ENCODE measurements at places on chromosomes 13 and 19.

GRCh38 chr13:78709028-78709427, 50.1 kb upstream of the OBI1 start:
- DNase-seq: no peak

DNA sequence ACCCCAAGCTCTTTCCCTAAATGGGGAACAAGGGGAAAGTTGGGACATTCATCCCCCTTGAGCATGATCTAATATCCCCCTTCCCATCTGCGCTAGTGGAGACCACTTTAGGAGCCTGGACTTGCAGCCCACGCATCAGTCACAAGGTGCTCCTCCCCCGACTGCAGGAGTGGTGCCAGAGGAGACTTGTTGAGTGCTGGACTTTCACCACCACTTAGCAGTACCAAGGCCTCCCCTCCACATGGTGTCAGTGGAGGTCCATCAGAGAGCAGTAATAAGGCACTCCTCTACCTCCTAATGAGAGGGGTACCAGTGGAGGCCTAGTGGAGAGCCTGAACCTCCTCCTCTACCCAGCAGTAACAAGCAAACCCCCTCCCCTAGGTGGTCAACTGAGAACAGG, 22.5 kb downstream of the CAB39L start:
- no peak for DNase-seq

DNA sequence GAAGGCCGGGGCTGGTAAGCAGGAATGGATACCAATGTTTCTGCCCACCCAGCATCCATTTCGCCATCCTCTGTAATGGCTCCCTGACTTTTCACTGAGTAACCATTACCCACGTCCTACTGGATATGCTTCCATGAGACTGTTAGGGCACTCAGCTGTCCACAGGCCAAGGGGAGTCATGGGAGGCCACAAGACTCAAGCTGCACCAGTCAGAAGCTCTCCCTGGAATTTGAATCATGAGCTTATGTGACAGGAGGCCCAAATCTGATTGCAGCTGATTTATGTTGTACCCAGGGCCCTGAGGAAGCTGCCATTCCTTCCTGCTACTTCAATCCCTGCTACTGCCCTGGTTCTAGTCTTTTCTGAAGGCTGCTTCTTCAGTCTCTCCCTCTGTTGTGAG, 28.3 kb downstream of the DEDD2 start:
- DNase-seq: no peak

DNA sequence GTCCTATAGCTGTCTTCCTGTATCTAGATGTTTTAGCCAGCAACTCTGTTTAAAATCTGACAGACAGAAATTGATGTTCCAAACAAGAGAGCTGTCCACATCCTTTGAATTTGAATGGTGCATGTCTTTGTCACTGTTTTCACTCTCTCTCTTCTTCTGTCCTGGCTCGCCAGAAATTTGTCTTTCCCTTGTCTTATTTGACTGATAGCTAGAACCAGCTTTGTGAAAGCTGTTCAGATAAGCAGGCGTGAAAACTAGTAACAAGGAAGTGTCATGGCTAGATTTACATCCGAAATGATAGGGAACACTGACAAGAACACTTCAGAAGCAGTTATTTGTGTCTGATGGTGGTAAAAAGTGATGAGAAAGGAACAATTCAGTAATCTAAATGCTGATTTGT, 354.9 kb upstream of the SLITRK1 start:
- no peak for DNase-seq

GRCh38 chr13:60494296-60494695, 97.3 kb downstream of the TDRD3 start:
- DNase-seq: no peak

GRCh38 chr13:66665991-66666390, 564.1 kb downstream of the PCDH9 start:
- DNase-seq: no peak

- DNase-seq: no peak
Measured at GRCh38 chr19:46717716-46718143, 816 bp upstream of the PRKD2 start.

GRCh38 chr13:58300224-58300623, 668.7 kb downstream of the PCDH17 start:
- DNase-seq: peak; percentile 20

DNA sequence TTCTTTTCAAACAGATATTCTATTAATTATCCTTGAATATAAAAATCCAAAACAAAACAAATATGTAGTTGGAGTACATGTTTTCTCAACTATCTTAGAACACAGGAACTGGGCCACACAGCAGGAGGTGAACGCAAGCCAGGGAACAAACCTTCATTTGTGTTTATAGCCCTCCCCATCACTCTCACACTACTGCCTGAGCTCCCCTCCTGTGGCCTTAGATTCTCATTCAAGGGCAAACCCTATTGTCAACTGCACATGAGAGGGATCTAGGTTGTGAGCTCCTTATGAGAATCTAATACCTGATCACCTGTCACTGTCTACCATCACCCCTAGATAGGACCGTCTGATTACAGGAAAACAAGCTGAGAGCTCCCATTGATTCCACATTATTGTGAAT, 427.1 kb upstream of the PRR20A start:
- no peak for DNase-seq

GRCh38 chr13:44904967-44905366, 84.3 kb downstream of the NUFIP1 start:
- peak; percentile 12 for DNase-seq

- DNase-seq: no peak
Measured at GRCh38 chr19:52535771-52536447, 8.4 kb downstream of the ZNF808 start.

DNA sequence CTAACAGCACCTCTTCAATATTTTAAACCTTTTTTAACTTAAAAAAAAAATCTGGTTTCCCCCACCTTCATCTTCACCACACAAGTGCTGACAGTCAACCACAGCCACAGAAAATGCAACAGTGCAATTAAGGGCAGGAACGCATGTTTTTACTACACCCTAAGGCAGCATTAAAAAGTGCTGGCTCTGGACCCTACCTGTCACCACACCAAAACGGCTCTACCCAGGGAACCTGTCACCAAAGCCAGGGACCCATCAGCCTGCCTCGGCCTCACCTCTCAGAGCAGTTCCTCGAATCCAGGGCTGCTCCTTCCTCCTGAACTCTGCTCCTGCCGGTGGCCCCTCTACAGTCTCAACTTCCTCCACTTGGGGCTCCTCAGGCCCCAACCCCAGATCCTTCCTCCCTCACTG, 22.5 kb upstream of the SLC35E1 start:
- DNase-seq: no peak

GRCh38 chr19:1025960-1026782, at the start of gene CNN2:
TSS of gene CNN2 (plus strand) at chr19:1026608. CDS start at chr19:1026662, 54 bp downstream.
- peak; percentile 69 for DNase-seq

DNA sequence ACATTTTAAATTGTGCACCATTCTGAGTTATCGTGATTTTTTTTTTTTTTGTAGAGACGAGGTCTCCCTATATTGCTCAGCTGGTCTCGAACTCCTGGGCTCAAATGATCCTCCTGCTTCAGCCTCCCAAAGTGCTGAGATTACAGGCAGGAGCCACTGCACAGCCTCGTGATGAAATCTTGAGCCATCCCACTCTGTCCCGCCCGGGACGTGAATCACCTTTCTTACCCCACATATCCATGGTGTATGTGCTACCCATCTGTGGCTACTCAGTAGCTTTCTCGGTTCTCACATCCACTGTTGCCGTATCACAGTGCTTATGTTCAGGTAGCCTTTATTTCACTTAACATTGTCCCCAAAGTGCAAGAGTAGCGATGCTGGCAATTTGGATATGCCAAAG, 26.5 kb downstream of the PAK4 start:
- no peak for DNase-seq

DNA sequence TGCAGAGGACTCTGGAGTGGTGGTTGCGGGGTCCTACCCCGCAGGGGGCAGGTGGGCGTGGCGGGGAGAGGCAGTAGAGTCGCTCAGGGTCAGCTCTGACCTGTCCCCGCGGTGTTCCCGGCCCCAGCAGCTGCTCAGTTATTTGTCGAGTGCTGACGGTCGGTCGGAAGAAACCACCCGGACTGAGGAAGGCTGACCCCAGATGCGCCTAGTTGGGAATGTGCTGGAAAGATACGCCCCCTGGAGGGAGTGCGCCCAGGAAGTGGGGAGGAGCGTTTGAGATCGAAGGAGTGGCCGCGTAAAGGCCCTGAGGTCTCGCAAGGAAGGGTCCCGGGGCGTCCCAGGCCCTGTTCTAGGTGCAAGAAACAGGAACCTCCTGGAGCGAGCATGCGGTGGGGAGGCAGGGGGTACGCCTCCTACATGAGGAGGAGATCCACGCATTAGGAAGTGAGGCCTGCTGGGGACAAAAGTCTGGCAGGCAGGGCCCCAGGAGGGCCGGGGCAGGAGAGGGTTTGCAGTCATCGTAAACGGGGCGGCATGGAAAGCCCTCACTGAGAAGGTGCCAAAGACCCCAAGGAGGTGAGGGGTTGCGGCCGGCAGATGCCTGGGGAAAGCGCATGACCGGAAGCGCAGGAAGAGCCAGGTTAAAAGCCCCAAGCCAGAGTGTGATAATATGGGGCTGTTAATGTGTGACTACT, 9.2 kb downstream of the CCDC8 start:
- no peak for DNase-seq

DNA sequence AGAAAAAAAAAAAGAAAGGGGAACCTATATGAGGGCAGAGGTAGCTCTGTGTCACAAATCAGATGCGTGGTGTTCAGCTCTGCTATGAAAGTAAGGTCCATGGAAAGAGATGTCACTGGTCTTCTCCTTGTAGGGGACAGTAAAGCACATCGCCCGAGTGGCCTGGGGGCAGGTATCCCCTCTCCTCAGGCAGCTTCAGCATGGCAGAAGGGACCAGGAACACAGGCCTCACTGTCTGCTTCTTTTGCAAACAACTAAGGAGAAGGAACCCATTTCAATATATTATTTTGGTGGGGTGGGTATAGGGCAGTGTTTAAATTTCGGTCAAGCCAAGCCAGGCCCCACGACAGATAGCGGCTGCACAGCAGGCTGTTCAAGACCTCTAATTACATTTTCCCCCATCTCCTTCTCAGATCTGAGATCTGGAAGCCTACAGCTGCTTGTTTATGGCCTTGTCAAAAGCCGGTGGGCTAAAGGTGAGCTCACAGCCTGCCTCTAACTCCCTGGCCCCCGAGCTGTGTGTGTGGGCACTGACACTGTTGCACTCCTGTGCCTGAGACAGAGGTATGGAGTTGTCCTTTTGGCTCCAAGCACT, 72.8 kb downstream of the HSPH1 start:
- no peak for DNase-seq

DNA sequence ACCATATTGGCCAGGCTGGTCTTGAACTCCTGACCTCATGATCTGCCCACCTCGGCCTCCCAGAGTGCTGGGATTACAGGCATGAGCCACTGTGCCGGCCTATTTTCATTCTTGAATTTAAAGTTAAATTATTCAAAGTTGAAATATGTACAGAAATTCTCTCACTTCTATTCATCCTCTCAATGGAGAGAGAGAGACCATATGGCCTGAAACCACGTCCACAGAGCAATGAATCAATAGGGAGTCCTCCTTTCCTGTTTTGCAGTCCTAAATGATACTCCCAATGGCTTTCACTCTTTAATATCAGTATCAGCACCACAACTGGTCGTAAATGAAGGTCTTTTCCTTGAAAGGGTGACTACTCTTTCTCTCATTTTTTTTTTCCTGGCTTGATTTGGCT, 30.5 kb upstream of the KCTD4 start:
- no peak for DNase-seq

GRCh38 chr19:10961073-10961860, 437 bp downstream of the SMARCA4 start:
- DNase-seq: no peak

GRCh38 chr19:3366753-3367627, 607 bp downstream of the NFIC start:
- DNase-seq: peak; percentile 57

GRCh38 chr13:106905380-106906162, 337.6 kb upstream of the ARGLU1 start:
- no peak for DNase-seq

DNA sequence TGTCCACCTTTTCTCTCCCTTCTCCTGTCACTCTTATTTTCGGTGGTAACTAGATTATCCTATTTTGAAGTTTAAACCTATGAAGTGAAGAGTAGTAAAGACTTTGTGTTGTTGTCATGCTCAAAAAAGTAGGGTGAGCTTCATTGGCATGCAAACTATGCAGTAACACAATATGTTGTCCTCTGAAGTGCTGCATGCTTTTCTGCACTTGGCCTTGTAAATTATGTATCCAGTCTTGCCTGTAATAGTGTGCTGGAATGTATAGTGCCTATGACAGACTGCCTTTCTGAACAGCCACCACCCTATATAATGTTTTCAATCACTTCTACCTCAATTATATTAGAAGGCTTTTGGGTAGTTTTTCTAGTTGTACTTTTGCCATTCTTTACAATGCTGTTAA, 1198.2 kb upstream of the PCDH20 start:
- DNase-seq: no peak

DNA sequence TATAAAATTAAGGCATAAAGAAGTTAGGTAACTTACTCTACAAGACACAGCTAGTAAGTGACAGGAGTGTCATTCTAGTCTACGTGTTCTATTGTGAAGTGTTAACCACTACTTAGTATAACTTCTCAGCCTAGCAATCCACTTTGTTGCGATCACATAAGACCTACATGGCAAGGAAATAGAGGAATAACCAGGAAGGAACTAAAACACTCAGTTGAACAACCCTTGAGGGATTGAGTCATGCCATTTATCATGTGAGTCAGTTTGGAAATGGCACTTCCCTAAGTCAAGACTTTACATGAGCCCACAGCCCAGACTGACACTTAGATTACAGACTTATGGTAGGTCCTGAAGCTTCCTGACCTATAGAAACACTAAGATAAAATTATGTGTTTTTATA, 279.5 kb upstream of the PCDH20 start:
- peak; percentile 64 for DNase-seq

- DNase-seq: no peak
Measured at GRCh38 chr19:39208175-39208795, 4.2 kb upstream of the SYCN start.

- no peak for DNase-seq
Measured at GRCh38 chr13:50128428-50128931, 113.2 kb downstream of the KCNRG start.

GRCh38 chr19:55441692-55442321, 1.3 kb downstream of the SHISA7 start:
- no peak for DNase-seq

- no peak for DNase-seq
Measured at GRCh38 chr19:35310331-35310730, 18.4 kb downstream of the MAG start.

DNA sequence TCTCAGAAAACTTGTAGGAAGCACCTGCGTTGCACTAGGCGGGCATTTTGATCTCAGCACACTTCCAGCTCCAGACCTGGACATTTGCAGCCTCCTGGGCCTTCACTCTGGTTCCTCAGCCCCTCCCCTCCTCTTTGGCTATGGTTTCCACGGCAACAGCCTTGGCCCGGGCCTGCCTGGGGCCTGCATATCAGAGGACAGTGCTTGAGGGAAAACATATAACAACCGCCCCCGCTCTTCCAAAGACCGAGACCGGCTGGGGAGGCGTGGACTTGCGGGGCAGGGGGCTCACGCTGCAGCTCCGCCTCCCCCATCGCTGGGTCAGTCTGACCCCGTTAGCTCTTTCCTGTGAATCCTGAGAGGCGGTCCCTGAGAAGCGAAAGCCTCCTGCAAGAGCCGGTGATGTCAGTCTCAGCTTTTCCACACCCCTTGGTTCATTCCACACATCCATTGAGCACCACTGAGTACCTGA, 125.7 kb upstream of the PEG3 start:
- DNase-seq: no peak
